ENCODE measurements at places on chromosomes 13 and 19.

- DNase-seq = no peak
Measured at GRCh38 chr19:39030854-39031367, 1.4 kb downstream of the FBXO27 start.

DNA sequence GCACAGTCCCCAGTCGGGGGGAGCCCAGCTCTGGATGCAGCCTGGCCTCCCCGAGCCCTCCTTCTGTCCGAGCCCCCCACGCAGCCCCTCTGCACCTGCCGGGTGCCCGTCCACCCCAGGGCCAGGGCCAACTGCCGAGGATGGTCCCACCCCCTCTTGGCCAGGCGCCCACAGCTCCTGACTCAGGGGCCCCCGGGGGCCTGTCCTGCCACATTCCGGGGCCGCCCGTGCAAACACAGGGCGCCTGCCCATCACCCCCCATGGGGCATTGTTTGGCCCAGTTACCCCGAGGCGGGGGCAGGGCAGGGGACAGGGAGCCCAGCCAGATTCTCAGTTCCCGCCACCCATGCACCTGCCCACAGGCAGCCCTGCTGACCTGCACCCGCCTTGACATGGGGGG, 5.3 kb upstream of the TCF3 start:
- DNase-seq = no peak

GRCh38 chr13:47407808-47408207, 511.0 kb upstream of the HTR2A start:
- no peak for DNase-seq

- peak; percentile 76 for DNase-seq
Measured at GRCh38 chr19:10074153-10074552, 12.0 kb upstream of the SHFL start.

- no peak for DNase-seq
Measured at GRCh38 chr13:39095500-39095899, 57.2 kb downstream of the NHLRC3 start.

Data from GM12865 (cell line).